Activated CD4-positive, alpha-beta T cell treated with anti-CD3 and anti-CD28 coated beads, Interleukin-2, amount 10 ng/mL, durations not matched to agents 7 days and 5 days (primary cell): ENCODE measurements at places on chromosomes 12 and 14. TPM values are rescaled to one million over a fixed set of nuclear protein-coding genes. Genes with fewer than 3 reads are reported as not detected.

Gene ZFC3H1
- 66.7 TPM for total RNA-seq

- H3K36me3 ChIP-seq, result no peaks in the 10 kb centered on the region
- no peaks in the 10 kb centered on the region for H3K4me1 ChIP-seq
- H3K27ac ChIP-seq, result no peak overlapping the region
These were observed 142.4 kb upstream of the SLC16A7 start for GRCh38 chr12:59453475-59453874.

Gene TUNAR
- total RNA-seq, result not detected

GRCh38 chr12:92543840-92544239, 158.9 kb upstream of the PLEKHG7 start:
- peaks cover 46% of the 10 kb centered on the region for H3K4me1 ChIP-seq
- no peaks in the 10 kb centered on the region for H3K27me3 ChIP-seq

DNA sequence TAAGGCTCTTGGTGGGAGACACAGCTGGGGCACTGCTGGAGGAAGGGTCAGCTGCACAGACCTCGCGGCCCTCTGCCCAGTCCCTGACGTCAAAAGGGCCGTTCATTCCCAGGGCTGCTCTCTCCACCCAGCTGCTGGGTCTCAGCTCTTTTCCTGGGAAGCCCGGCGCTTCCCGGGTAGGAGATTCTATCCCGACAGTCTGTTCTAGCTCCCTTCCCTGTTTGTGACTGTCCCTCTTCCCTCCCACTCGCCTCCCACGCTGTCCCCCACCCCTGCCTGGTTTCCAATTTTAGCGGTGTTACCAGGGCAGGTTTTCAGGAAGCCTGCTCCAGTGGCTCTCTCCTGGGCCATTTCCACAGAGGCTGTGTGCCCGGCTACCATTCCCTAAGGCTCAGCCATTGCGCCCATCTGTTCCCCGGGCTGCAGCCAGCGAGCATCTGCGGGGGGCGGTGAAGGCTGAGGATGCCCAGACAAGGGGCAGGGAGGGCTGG, 186.6 kb downstream of the CACNA1C start:
- no peak for DNase-seq
- no peak overlapping the region for H3K4me3 ChIP-seq
- no peak overlapping the region for H3K27ac ChIP-seq
- no peaks in the 10 kb centered on the region for H3K36me3 ChIP-seq

- H3K36me3 ChIP-seq, result no peaks in the 10 kb centered on the region
- H3K4me1 ChIP-seq, result no peaks in the 10 kb centered on the region
- no peak overlapping the region for H3K4me3 ChIP-seq
- no peak overlapping the region for H3K27ac ChIP-seq
- DNase-seq, result no peak
These were observed 144.8 kb upstream of the NAV3 start for GRCh38 chr12:77685901-77686300.

DNA sequence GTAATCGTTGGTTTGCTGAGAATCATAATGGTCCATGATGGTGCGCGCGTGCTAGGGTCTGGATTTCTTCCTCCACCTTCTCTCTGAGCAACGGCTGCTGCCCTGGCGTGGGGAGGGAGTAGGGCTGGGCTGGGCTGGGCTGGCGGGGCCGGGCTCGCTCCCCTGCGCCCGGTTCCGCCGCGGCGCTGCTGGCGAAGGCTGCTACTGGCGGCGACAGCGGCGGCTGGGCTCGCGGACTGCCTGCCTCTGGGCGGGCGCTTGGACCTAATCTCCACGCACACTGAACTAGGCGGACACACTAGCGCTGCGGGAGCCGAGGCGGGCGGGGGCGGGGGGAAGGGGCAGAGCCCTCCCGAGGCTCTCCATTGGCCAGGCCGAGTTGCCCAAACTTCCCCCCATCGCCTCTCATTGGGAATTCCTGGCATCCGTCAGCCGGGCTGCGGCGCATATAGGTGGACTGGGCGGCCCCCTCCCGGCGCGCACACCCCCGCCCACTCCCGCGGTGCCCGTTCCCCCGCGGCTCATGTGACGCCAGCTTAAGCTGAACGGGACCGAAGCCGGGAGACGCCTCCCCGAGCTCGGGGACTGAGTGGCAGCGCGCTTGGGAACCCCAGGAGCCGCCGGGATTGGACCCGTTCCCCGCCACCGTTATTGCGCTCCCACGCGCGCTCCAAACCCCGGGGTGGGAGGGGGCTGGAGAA, at the start of gene ACTN1:
TSS of gene ACTN1 (minus strand) at position 282 of the 701 bp plus-strand sequence. CDS start at position 36, 246 bp downstream.
- DNase-seq, result peak; percentile 42
- H3K27me3 ChIP-seq, result peaks cover 29% of the 10 kb centered on the region
- H3K27ac ChIP-seq, result peak within 1 kb of the TSS; percentile 80
- peaks cover 36% of the 10 kb centered on the region for H3K4me1 ChIP-seq

DNA sequence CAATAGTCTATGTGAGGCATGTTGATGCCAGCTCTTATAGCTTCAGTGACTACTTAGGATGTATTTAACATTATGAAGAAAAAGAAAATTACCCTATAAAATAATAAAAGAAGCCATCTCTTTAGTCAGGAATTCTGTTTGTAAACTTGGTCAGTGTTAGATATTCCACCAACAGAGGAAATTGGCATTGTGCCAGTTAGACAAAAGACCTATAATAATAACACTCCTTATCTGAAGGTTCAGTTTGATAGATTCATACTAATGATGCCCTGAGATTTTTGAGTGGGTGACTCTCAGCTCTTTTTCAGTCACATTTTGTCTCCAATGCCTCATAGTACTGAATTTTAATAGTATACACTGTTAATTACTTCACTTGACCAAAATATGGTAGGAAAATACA, 6.6 kb downstream of the SYT10 start:
- H3K36me3 ChIP-seq, result no peaks in the 10 kb centered on the region
- no peak overlapping the region for H3K4me3 ChIP-seq
- DNase-seq, result no peak
- H3K4me1 ChIP-seq, result no peaks in the 10 kb centered on the region

DNA sequence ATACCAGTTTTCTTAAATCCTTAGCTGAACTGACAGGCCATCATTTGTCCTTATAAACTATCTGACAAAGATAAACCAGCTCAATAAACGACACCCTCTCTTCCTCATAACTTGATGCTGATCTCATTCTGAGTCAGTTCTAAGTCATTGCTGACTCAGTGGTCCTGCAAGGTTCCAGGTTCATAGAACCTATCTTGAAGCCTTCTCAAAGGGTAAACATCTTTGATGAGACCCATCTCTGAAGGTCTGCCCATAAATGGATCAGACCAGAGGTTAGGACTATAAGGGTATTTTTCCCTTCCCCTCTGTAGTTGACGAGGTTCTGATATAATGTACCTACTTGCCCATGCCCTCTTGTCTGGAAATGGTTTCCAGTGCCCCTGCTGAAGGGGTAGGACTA, 11.9 kb downstream of the NAA25 start:
- H3K4me1 ChIP-seq, result peaks cover 36% of the 10 kb centered on the region
- DNase-seq, result no peak
- H3K36me3 ChIP-seq, result peaks cover 55% of the 10 kb centered on the region
- H3K27ac ChIP-seq, result peak overlapping the region; percentile 72
- H3K4me3 ChIP-seq, result no peak overlapping the region
